ENCODE measurements at places on chromosomes 6 and 20.

GRCh38 chr20:62645613-62646012 lies 3.3 kb downstream of the SLCO4A1 start:
- no peak for DNase-seq

DNA sequence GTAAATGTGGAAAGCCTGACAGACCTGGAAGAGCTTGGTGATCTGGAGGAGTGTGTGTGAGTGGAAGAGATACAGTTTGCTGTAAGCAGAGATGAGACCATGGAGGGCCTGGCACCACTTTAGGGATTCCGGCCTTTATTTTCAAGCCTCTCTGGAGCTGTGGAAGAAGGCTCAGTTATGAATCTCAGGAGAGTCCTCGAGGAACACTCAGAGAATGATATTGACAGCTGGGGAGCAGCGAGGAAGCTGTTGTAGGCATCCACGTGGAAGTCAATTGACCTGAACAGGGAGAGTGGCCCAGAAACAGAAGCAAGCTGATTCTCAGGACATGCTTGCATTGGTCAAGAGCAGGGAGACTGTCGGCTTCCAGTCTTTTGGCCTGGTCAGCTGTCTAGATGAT lies 108.4 kb upstream of the FOXQ1 start:
- no peak for DNase-seq

DNA sequence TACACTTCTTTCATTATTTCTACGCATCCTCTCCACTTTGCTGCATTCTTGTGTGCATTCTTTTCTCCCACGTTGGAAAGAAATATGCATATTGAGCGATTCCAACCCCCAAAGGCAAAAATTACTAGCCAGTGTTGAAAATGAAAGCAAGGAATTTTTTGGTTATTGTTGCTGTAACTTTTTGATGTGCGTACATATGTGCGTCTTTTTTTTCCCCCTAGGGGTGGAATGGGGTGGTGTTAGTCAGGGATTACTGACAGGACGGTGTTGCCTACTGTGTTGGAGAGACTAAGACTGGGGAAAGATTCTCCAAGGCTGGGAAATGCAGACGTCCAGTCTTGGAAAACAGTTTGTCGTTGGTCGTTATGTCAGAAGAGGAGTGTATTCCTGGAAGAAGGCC lies 44.2 kb upstream of the ESR1 start:
- DNase-seq: no peak

DNA sequence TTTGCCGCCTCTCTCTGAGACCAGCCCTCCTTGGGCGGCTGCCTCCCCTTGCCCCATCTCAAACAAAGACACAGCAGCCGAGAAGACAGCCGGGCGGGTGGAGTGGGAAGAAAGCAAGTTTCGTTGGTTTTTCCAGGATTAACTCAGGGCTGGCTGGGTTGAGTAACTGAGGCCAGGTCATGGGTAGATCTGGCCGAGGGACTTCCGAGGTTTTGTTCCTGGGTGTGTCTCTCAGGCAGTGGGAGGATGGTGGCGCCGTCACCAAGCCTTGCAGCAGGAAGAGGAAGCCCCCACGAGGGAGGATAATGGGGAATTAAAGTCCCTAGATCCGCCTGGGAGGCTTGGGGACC lies 167.2 kb downstream of the TTLL2 start:
- DNase-seq: no peak

DNA sequence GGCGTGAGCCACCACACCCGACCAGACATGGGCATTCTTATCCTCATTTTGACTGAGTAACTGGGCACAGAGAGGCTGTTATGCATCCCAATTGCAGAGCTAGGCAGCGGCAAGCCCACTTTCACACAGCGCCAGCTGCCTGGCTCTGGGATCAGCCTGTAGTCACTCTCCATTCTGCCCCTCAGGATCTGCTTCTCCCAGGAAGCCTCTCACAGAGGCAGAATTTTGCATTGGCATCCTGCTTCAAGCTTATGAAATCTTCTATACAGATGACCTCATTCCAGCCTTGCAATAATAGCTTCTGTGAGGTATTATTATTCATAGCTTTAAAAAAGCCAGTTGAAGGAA lies 37.0 kb upstream of the IER3 start:
- no peak for DNase-seq

- no peak for DNase-seq
Measured at GRCh38 chr6:148479497-148479896, 136.9 kb downstream of the SASH1 start.

DNA sequence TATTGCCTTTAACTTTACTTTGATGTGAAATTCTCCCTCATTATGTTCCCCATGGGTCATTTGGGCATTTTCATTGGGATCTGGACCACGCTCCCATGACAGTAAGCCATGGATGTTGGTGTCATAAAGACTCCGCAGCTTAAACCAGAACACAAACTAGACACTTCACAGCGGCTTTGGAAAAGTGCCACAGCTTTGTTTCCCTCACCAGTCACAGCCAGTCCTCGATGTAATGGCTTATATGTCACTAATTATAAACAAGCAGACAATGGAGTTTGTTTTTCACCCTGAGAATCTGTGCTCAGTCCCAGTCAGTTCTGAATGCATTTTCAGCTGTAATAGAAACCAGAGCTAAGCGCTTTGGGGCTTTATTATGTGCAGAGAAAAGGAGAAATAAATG lies 23.2 kb upstream of the DAAM2 start:
- DNase-seq: no peak

DNA sequence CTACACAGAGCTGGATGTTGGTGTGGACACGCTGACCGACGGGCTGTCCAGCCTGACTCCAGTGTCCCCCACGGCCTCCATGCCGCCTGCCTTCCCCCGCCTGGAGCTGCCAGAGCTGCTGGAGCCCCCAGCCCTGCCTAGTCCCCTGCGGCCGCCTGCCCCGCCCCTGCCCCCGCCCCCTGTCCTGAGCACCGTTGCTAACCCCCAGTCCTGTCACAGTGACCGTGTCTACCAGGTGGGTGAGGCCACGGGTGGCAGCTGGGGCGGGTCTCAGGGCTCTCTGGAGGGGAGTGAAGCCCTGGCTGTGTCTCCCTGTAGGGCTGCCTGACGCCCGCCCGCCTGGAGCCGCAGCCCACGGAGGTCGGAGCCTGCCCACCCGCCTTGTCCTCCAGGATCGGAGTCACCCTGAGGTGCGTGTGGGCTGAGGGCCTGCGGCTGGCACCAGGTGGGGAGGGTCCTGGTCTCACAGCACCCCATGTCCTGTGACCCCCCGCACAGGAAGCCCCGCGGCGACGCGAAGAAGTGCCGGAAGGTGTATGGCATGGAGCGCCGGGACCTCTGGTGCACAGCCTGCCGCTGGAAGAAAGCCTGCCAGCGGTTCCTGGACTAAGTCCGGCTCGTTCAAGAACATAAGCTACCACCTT lies 2.9 kb downstream of the SLC2A4RG start:
- no peak for DNase-seq
